ENCODE measurements at places on chromosomes 13 and 19. TPM values are rescaled to one million over a fixed set of nuclear protein-coding genes. Genes with fewer than 3 reads are reported as not detected.
A peak's percentile ranks its signal among the peaks of the same experiment; 100 is the strongest.

DNA sequence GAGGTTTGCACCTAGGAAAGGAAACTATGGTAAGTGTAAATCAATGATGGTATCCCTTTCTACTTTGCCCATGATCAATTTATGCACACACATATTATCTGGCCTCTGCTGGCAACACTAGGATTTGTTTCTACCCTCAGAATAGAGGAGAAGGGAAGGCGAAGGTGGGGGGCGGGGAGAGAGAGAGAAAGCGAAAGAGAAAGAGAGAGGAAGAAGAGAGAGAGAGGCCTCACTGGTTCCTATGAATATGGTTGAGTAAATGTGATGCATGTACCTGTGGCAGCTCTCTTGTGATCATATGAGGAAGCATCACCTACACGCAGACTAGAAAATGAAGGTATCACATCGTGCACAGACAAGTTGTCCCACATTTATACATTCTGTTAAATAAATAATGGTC, 882.0 kb upstream of the SLITRK6 start:
- no peak for DNase-seq

- peak; percentile 92 for DNase-seq
These were observed 48.1 kb downstream of the TNFRSF19 start for GRCh38 chr13:23618341-23618740.

GRCh38 chr19:51809787-51810186, 14.8 kb downstream of the FPR3 start:
- DNase-seq, result peak; percentile 72

GRCh38 chr19:38739440-38740256, 4.6 kb downstream of the CAPN12 start:
- DNase-seq, result no peak

DNA sequence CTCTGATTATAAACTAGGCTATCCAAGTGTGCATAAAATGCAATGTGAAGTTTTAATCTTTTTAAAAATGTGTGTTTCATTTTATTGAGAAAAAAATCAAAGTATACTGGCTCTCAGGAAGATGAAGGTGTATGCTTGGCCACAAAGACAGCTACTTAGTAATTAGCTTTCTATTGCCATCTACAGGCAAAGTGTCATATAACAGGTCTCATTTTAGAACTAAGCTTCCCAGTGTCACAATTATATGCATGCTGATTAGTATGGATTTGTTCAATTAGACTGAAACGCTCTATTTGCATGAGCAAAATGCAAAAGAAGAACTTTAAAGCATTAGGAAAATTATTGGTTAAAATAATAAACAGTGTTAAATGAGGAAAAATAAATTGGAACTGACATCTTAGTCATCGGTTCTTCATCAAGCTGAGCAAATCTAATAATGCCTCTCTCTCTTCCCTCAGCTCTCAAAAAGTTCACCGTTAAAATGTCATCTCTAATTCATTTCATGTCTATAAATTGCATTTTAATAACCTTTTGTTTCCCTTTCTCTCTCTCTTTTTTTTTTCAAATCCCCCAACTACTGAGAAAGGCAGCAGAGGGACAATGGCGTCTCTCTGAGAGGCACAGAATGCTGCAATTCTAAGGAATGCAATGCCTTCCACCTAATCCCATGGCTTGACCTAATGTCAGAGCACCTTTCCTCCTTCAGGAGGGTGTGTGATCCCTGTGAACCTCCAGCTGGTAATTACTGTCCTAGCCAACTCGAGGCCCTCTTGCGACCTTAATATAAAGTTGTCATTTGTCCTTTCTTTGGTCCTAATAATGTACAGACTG, 313.1 kb upstream of the MAB21L1 start:
- peak; percentile 65 for DNase-seq

PRODH2 gene
- total RNA-seq, result not detected
